ENCODE measurements at places on chromosomes 5 and 9. TPM values are rescaled to one million over a fixed set of nuclear protein-coding genes. Genes with fewer than 3 reads are reported as not detected.

PRSS3 gene
- polyA plus RNA-seq, result 10.7 TPM

GZMA gene
- polyA plus RNA-seq, result 5.5 TPM

NRG2 gene
- 1.2 TPM for polyA plus RNA-seq

PRDM9 gene
- polyA plus RNA-seq, result not detected

Measured in stomach (tissue), 19 donors.